ENCODE measurements at places on chromosomes 5 and 9.

DNA sequence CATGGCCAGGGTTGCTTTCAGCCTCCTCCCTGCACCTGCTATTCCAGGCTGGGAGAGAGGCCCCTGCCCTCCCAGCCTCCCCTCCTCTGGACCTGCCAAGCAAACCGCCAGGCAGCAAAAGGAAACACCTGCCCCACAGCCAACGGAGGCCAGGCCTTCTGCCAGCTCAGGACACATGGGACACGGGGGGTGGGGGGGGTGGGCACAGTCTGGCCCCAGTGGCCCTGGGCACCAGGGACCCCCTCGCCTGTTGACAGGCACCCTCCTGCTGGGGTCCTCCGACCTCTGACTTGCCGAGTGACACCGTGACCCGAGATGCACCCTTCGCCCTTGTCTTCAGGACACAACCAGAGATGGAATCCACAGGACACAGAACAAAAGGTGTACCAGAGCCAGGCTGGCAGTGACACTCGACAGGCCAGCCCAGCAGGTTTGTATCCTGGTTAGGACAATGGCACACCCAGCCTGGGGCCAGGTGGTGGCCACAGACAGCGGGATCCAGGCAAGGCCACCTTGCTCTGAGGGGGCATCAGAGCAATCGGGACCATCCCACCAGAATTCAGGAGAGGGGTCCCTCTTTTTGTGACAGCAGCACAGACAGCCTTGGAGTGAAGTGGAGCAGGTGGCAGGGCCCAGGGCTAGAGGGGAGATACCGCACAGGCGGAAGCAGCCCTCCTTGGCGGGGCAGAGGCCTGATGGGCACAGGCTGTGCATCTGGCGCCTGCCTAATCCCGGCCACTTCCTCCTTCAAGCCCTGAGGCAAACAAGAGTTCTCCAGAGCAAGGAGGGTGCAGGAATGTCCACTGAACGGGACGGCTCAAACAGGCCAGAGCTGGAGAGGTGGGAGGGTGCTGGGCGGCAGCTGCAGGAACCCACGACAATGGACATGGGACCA, 1.3 kb upstream of the TMEM210 start:
- DNase-seq, result no peak

GRCh38 chr9:110968096-110968495, 70.2 kb downstream of the LPAR1 start:
- DNase-seq, result no peak

DNA sequence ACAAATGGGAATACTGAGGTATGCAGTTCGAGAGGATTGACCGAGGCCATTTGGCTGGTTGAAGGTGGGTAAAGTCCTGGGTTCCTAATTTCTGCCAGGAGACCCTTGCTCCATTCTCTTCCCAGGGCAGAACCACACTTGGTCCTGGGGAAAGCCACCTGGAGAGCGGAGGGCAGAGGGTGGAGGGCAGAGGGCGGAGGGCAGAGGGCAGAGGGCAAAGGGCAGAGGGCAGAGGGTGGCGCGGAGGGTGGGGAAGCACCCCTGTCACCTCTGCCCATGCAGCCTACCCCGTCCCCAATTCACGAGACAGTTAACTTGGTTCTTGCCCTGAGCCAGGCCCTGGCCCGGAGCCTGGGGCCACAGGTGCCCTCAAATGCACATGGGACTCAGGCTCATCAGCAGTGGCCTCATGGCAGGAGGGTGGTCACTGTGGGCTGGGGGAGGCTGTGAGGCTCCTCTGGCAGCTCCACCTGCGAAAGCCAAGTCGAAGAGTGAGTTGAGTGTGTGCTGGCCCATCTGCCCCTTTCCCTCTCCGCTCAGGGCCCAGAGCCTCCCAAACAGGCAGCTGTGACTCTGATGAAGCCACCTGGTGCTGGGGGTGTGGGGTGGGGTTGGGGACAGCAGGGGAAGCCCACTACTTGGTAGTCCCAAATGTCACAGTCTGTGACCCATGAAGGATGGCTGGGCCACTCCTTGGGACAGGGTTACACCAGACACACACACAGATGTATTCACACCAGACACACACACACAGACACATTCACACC, 28.0 kb upstream of the FCN1 start:
- DNase-seq, result no peak

- DNase-seq, result no peak
Observed at GRCh38 chr9:82987370-82988189, 75.4 kb downstream of the RASEF start.

DNA sequence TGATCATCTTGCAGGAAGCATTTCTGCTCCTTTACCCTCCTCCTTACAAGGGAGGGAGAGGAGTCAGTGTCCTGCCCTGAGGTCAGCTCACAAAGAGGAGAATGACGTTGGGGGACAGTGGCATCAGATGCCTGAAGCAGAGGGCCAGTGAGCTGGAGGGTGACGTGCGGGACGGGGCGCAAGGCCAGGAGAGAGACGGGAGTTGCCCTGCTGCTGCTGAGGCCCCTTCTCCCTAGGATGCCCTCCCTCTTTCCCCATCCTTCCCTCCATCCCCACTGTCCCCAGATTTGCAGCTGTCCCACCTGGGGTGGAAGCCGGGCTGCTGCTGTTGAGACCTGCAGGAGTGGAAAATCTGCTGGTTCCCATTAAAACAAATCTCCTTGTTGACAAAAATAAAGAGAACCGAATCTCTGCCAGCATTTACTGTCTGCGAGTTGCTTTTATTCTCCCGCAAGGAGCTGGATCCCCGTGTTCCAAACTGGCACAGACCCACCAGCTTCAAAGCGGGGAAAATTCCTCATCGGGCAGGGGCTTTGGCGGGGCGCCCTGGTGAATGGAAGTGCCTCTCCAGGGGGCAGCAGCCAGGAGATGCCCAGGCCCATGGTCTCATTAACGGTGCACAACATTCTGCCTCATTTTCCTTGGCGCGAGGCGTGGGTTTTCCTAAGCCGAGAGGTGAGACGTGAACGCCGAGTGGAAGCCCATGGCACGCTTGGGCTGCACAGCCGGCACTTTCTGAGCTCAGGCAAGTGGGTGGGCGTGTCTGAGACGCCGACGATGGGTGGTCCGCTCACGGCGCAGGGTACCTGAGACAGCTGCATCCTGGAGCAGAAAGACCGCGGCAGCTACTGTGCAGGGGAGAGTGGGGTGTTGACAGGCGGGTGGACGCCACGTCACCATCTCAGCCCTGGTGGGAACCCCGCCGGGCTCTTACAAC, 13.9 kb upstream of the COL5A1 start:
- no peak for DNase-seq

DNA sequence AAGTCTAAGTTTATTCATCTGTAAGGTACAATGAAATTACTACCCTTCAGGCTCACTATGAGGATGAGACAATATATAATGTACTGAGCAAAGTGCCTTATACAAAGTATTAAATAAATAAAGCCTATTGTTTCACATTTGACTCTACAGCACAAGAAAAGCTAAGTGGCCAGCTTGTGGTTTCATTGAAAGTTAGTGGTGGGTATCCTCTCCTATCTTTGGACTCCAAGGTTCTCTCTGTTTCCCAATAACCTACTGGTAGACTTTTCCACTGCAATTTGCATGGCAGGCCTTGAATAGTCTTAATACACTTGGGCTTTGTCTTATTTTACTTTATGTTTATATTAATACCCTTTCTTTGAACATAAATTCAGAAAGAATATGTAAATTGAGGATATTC, 262.7 kb downstream of the DEPDC1B start:
- DNase-seq, result no peak

- DNase-seq, result no peak
Observed at GRCh38 chr5:16081376-16081955, 98.1 kb downstream of the MARCHF11 start.

DNA sequence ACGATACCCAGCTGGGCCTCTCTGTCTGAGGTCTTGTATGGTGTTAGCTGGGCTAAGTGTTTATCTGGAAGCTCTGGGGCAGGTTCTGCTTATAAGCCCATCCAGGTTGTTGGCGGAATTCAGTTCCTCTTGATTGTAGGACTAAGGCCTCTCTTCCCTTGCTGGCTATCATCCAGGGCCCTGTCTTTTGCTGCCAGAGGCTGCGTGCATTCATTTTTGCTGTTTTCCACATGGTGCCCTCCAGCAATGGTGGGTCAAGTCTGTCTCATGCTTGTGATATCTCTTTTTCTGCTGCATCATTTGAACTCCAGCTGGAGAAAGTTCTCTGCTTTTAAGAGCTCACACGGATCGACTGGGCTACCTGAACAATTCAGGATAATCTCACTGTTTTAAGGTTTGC, 105.7 kb upstream of the ZNF618 start:
- DNase-seq, result no peak

- DNase-seq, result no peak
Observed at GRCh38 chr5:18433336-18433735, 799.1 kb downstream of the TAF11L14 start.

- no peak for DNase-seq
Observed at GRCh38 chr5:1751864-1752822, 47.5 kb downstream of the MRPL36 start.

DNA sequence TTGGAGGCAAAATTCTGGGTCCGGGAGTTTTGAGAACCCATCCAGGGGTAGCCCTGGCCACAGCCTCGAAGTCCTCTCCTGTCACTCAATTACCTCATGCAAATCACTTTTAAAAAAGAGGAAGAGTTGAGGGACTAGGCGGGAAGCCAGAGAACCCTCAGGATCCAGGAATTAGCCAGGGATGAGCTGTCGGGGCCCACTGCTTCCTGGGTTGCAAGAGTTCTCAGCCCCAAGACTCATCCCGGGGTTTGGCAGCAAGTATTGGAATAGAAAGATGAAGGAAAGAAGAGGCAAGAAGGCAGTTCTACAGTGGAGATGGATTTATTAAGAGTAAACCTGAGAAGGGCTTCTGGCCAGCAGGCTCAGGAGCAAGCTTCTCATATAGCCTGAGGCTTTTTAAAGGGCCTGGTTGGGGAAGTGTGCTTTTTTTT, 25.6 kb downstream of the C9orf50 start:
- DNase-seq, result no peak

- DNase-seq, result no peak
Observed at GRCh38 chr5:105554568-105555169, 1992.1 kb upstream of the NUDT12 start.

GRCh38 chr5:135566422-135567400, 12.1 kb downstream of the CXCL14 start:
- no peak for DNase-seq

DNA sequence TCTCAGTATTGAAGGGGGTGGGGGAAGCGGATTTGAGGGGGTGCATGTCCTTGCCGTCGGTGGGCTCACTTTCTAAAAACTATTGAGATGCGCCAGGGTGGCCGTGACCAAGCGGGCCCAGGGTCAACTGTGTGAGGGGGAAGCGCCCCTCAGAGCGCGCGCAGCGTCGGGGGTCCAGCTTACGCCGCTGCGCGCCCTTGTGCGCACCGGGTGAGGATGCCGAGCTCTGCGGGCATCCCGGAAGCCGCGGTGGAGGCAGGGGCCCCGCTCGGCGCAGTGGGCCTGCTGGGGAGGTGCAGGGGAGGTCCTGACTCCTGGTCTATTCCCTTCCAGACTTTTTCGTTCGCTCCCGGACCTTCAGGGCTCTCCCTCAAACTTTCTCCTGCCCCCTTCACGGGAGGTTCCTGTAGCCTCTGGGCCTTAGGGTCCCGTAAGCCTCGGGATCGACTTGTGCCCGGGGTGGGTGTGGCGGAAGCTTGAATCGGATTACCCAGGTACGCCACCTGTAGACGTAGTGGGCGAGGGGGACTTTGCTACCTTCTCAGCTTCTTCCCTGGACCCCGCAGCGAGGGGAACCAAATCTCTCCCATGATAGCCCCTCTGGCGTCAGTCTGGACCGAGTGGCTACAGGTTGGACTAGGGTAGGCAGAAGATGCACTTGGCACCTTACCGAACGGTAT, 2.5 kb upstream of the PRDM6 start:
- DNase-seq, result no peak

GRCh38 chr9:136089697-136090045, 5.4 kb downstream of the NACC2 start:
- DNase-seq, result peak; percentile 70
